Kidney tubule cell (primary cell): ENCODE measurements at places on chromosomes 6 and 20.

DNA sequence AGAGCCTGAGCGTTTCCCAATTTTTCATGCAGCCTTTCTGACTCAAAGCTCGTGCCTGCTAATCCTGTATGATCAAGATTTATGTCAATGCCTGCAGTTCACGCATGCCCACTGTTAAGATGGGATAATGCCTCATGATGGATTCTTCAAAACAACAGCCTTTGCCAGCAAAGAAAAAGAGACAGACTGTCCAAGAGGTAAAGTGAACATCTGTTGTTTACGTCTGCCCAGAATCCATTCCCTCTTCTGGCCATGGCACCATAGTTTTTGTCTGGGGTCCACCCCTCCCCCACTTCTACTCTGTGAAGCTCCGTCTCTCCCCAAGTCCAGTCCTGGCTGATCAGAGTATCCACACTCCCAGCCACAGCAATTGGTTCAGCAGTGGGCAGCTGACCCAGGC, 91.9 kb upstream of the EYA2 start:
- DNase-seq = no peak

GRCh38 chr6:69894578-69895347, 28.4 kb downstream of the COL19A1 start:
- no peak for DNase-seq

GRCh38 chr6:151002491-151002935, 137.0 kb downstream of the MTHFD1L start:
- no peak for DNase-seq

DNA sequence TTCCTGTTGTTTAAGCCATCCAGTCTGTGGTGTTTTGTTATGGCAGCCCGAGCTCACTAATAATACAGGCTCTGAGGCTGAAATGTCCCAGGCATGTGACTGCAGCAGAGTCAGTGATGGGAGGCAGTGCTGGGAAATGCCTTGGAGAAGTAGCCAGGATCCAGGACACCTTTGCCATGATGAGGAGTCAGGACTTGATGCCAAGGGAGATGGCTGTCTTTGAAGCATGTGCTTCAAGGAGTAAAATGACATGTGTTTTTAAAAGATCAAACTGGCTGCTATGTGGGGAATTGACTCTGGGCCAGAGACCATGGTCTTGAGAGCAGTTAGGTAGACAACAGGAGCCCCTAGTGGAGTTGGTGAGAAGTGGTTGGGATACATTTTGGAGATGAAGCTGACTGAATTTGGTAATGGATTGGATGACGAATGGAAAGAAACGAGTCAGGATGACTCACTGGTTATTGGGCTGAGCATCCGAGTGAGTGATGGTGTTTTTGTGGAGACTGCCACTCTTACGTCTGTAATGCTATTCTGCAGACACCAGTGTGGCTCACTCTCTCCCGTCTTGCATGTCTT, 322.2 kb downstream of the PLCB1 start:
- peak; percentile 90 for DNase-seq
